ENCODE measurements at places on chromosomes 16 and 17.

DNA sequence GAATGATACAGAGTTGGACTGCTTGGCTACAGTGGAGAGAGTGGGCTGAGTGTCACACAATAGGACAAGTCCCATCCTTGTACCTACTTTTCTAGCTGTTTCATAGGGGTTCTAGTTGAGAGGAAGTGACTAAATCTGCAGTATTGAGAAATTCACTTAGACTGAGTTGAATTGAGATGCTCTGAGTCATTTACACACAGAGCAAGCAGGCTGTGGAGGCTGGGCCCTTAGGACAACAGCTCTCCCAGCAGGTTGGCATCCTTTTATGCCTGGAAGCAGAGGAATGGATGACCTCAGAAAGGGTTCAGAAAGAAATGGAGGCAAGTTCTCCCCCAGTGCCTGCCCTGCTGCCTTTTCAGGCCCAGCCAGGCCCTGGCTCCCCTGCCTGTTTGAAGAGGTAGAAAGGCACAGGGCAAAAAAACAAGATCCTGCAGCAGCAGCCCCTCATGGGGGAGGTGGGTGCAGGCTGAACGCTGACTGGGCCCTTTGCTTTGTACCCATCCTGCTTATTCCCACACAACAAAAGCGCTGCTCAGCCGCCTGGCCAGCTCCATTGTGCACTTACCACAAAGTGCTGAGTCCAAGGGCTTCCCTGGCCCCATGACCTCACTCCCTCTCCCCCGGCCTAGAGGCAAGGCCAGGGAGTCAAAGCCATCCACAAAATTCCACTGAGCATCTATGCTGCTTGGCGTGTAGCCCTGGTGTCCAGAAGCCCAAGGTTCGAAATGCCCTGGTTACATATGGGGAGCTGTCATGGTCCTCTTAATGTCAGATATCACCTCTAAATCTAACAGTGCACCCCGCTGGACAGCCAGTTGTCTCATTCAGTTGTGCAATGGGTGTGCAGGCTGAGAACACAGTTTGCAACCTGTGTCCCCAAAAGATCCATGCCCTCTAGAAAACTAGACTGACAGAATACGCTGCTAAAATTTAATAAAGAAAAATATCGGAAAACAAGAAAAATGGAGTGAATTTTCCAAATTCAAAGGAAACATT is 5.4 kb upstream of the CRYBA1 start:
- DNase-seq: peak; percentile 58
- H3K27ac ChIP-seq: peak overlapping the region; percentile 50
- peaks cover 21% of the 10 kb centered on the region for H3K4me1 ChIP-seq
- no peaks in the 10 kb centered on the region for H3K27me3 ChIP-seq
- no peak overlapping the region for H3K4me3 ChIP-seq

- peaks cover 20% of the 10 kb centered on the region for H3K4me1 ChIP-seq
- H3K27ac ChIP-seq: no peak overlapping the region
- no peak overlapping the region for H3K4me3 ChIP-seq
- no peaks in the 10 kb centered on the region for H3K36me3 ChIP-seq
- no peaks in the 10 kb centered on the region for H3K27me3 ChIP-seq
- no peak for DNase-seq
Measured at GRCh38 chr17:77829843-77830799, 128.4 kb upstream of the TNRC6C start.

GRCh38 chr16:50497592-50497991 is 50.6 kb upstream of the NKD1 start:
- no peaks in the 10 kb centered on the region for H3K4me1 ChIP-seq
- no peaks in the 10 kb centered on the region for H3K36me3 ChIP-seq
- no peak overlapping the region for H3K27ac ChIP-seq
- no peaks in the 10 kb centered on the region for H3K27me3 ChIP-seq

- H3K4me3 ChIP-seq: no peak overlapping the region
- DNase-seq: no peak
- H3K27ac ChIP-seq: no peak overlapping the region
- H3K4me1 ChIP-seq: peaks cover 34% of the 10 kb centered on the region
Measured at GRCh38 chr16:67390816-67391423, 2.4 kb downstream of the TPPP3 start.

- no peak for DNase-seq
- H3K27ac ChIP-seq: no peak overlapping the region
- no peak overlapping the region for H3K4me3 ChIP-seq
Measured at GRCh38 chr17:15507896-15508295, 40.5 kb upstream of the CDRT4 start.

DNA sequence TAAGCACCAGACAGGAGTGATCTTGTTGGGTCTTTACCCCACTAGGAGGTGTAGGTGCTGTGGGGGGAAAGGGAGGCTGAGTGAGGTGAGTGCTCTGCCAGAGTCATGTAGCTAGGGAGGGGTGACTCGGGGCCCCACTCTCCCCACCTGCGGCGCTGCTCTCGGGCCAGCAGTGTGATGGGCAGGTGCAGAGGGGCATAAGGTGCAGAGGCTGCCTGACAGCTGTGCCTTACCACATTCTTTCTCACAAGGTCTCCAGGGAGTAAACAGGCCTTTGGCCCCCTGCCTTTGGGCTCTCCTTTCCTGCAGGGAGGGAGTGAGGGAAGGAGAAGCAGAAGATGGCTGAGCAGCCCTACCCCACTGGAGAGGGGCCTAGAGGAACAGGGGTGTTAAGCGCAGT is 4.5 kb upstream of the CNP start:
- no peaks in the 10 kb centered on the region for H3K36me3 ChIP-seq
- H3K4me3 ChIP-seq: no peak overlapping the region
- H3K27me3 ChIP-seq: 0 out of 2 replicates have a peak, but pooled peaks cover 3% of the 10 kb centered on the region
- DNase-seq: no peak
- peaks cover 29% of the 10 kb centered on the region for H3K4me1 ChIP-seq

GRCh38 chr16:79601092-79601930 is 774 bp upstream of the MAF start:
- DNase-seq: peak; percentile 52
- H3K4me1 ChIP-seq: peaks cover 26% of the 10 kb centered on the region
- H3K4me3 ChIP-seq: peak overlapping the region; percentile 74
- H3K27me3 ChIP-seq: peaks cover 28% of the 10 kb centered on the region
- no peak overlapping the region for H3K27ac ChIP-seq

GRCh38 chr17:17590141-17590751 is 1.3 kb downstream of the PEMT start:
- no peak for DNase-seq
- H3K4me1 ChIP-seq: peaks cover 7% of the 10 kb centered on the region
- no peaks in the 10 kb centered on the region for H3K36me3 ChIP-seq
- peak overlapping the region; percentile 93 for H3K4me3 ChIP-seq
- no peak overlapping the region for H3K27ac ChIP-seq

DNA sequence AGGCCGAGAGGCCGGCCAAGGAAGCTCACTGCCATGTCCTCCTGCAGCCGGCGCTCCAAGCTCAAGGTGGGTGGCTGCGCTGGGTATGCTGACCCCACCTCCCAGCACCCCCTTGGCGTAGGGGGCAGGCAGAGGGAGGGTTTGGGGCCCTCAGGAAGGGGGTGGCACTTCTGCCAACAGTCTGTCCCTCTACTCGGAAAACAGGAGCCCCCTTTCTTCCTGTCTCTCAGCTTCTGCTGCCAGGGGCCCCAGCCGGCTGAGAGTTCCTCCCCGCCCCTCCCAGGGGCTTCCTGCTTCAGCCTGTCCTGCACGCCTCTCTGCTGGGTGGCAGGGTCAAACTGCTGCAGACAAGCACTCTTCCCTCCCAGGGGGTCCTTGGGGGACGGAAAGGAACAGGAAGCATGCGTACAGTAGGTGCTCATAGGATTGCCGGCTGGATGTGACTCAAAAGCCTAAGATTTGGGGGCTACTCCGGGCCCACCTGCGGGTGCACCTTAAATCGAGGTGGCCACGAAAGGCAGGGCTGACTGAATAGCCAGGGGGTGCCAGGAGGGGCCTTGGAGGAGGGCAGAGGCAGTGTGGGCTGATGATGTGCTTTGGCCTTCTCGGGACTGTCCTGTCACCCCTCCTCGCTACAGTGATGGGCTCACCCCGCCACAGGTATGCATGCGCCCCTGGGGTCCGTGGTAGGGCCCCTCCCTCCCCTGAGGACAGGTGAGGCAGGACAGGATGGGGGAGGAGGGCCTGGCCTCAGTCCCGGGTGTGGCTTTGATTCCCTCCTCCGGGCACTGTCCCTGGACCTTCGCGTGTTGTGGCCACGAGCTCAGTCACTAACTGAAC is 4.0 kb downstream of the CBX2 start:
- H3K27ac ChIP-seq: no peak overlapping the region
- peaks cover 17% of the 10 kb centered on the region for H3K4me1 ChIP-seq
- H3K4me3 ChIP-seq: no peak overlapping the region
- peaks cover 8% of the 10 kb centered on the region for H3K36me3 ChIP-seq
- H3K27me3 ChIP-seq: peaks cover 2% of the 10 kb centered on the region
- DNase-seq: no peak

DNA sequence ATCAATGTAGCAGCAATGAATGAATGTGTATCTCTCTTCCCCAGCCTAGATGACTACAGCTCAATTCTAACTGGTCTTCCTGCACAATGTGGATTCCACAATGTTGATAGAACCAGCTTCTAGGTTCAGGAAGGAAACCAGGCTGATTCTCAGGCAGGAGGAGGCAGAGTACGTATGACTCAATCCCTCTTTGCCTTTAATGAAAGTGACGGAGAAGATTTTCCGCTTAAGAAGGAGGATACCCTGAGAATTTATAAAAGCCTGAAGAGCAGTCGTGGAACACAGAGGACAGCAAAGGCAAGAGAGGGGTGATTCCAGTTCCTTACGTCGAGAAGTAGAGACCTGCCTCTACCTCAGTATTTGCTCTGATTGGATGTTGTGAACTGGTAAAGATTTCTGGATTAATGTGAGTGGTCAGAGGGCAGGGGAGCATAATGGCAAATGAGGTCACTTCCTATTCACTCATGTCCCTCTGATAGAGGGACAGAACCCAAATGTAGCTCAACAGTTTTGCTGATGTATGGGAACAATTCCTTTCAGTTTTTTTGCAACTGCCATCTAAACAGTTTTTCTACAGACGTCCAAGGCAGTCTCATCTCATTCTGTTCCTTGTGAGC is 15.0 kb upstream of the SLC16A11 start:
- H3K4me3 ChIP-seq: no peak overlapping the region
- H3K27ac ChIP-seq: no peak overlapping the region
- no peaks in the 10 kb centered on the region for H3K4me1 ChIP-seq
- no peak for DNase-seq

DNA sequence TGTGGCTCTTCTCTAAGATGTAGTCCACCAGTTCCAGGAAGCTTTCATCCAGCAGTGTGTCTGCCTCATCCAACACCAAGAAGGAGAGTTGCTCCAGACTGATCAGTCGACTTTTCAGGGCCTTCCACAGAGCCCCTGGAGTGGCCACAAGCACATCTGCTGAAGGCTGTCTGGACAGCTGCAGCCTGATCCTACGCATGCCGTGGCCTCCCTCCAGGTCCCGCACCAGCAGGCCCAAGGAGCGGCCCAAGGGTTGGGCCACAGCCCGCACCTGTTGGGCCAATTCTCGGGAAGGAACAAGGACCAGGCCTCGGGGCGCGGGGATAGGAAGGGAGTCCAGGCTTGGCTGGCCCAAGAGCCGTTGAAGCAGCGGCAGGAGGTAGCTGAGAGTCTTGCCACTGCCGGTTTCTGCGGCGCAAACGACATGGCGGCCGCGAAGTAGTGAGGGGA is 729 bp downstream of the DDX28 start:
- peak overlapping the region; percentile 99 for H3K4me3 ChIP-seq
- H3K36me3 ChIP-seq: no peaks in the 10 kb centered on the region
- peaks cover 15% of the 10 kb centered on the region for H3K4me1 ChIP-seq
- H3K27me3 ChIP-seq: no peaks in the 10 kb centered on the region

DNA sequence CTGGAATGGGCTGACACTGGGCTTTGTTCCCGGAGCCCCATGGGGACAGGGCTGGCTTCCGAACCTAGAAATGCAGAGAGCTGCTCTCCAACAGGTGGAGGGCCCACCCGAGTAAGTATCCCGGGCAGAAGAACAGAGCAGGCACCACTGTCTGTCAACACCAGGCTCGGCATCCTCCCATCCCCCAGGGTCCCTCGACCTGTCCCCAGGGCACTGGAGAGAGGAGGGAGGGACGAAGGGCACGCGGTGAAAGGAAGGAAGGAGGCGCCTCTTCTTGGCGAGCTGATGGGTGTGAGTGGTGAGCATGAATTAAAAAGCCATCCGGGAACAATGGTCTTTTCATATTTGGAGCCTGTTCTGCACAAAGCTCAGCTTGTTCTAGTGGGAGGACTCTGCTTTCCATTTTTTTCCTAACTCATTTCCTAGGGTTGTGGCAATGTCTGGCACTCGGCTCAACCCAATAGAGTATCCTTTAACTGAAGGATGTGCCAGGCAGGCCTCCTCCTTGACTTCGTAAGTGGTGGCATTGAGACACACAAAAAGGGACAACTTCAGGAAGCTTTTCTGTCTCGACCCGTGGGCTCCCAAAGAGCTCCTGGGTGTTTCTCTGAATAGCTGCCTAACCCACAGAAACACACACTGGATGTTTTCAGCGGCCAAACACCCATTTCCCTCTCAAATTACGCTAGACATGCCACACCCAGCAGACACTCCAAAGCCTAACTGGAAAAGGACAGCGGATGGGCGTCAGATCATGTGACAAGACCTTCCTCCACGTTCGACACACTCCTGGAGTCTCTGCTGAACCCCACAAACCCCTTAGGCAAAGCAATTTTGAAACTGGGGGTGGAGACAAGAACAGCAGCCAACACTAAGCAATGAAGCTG is 47.7 kb downstream of the ZFHX3 start:
- H3K4me3 ChIP-seq: no peak overlapping the region
- no peaks in the 10 kb centered on the region for H3K36me3 ChIP-seq
- no peak overlapping the region for H3K27ac ChIP-seq
- no peak for DNase-seq
- H3K27me3 ChIP-seq: no peaks in the 10 kb centered on the region
- 0 out of 2 replicates have a peak, but pooled peaks cover 3% of the 10 kb centered on the region for H3K4me1 ChIP-seq

GRCh38 chr17:64515829-64516228 is 9.1 kb downstream of the CEP95 start:
- no peak overlapping the region for H3K4me3 ChIP-seq
- H3K27me3 ChIP-seq: no peaks in the 10 kb centered on the region
- no peak overlapping the region for H3K27ac ChIP-seq
- H3K36me3 ChIP-seq: peaks cover 68% of the 10 kb centered on the region
- DNase-seq: no peak
- H3K4me1 ChIP-seq: no peaks in the 10 kb centered on the region

DNA sequence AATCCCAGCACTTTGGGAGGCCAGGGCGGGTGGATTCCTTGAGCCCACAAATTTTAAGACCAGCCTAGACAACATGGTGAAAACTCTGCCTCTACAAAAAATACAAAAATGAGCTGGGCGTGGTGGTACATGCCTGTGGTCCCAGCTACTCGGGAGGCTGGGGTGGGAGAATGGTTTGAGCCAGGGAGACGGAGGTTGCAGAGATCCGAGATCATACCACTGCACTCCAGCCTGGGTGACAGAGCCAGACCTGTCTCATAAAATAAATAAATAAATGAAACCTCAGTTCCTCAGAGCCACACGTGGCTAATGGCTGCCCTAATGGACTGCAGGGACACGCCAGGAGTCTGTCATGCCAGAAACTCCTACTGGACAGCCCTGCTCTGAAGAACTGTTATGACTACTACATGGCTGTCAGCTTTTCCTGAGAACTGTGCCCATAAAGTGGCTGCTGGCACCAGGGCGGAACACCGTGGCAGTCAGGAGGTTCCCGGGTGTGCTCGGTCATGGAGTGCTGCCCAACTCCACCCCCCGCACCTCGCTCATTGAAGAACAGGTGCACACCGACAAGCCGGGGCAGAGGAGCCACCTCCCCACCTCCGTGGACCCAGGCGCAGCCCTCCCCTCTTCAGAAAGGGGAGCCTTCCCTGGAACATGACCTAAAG is 4.3 kb downstream of the TMEM11 start:
- no peaks in the 10 kb centered on the region for H3K27me3 ChIP-seq
- peaks cover 6% of the 10 kb centered on the region for H3K36me3 ChIP-seq

- no peaks in the 10 kb centered on the region for H3K36me3 ChIP-seq
- no peaks in the 10 kb centered on the region for H3K27me3 ChIP-seq
- no peak overlapping the region for H3K4me3 ChIP-seq
- H3K27ac ChIP-seq: no peak overlapping the region
- no peaks in the 10 kb centered on the region for H3K4me1 ChIP-seq
- DNase-seq: peak; percentile 77
Measured at GRCh38 chr16:49382916-49383315, 9.3 kb downstream of the C16orf78 start.

Data from GM23338 (cell line).